ENCODE measurements at places on chromosomes 7 and 10.

DNA sequence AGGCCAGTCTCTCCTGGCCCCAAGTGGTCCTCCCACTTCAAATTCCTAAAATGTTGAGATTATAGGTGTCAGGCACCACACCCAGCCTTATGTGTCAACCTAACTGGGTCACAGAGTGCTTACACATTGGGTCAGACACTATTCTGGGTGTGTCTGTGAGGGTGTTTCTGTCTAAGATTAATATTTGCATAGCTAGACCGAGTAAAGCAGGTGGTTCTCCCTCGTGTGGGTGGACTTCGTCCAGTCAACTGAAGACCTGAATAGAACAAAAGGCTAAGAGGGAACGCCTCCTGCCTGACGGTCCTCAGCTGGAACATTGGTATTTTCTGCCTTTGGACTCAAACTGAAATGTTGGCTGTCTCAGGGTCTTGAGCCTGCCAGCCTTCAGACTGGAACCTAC, 11.5 kb downstream of the PPIF start:
- DNase-seq = no peak

- no peak for DNase-seq
Observed at GRCh38 chr7:87140271-87140748, 11.9 kb upstream of the DMTF1 start.

DNA sequence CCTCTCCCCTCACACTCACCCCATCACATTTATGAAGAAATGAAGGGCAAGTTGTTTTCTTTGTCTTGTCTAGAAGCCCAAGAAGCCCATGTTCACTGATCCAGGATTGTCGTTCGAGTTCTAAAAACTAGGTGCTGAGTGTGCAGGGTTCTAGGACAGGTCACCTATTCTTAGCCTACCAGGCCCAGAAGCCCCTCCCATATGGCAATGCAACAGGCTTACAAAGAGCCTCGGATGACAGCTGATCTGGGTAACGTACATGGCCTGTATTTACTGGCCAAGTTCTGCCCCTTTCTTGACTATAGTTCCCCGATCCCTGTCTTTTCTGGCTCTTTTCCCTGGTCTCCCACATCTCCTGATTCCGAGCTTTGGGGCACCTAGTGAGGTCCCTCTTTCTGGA, 160.9 kb downstream of the FZD1 start:
- no peak for DNase-seq

GRCh38 chr7:130304878-130305277, 11.9 kb downstream of the CPA4 start:
- DNase-seq = no peak

- no peak for DNase-seq
Observed at GRCh38 chr10:78950656-78951587, 117.8 kb upstream of the ZMIZ1 start.

- DNase-seq = no peak
Observed at GRCh38 chr10:7611909-7612308, 54.9 kb downstream of the ITIH5 start.

DNA sequence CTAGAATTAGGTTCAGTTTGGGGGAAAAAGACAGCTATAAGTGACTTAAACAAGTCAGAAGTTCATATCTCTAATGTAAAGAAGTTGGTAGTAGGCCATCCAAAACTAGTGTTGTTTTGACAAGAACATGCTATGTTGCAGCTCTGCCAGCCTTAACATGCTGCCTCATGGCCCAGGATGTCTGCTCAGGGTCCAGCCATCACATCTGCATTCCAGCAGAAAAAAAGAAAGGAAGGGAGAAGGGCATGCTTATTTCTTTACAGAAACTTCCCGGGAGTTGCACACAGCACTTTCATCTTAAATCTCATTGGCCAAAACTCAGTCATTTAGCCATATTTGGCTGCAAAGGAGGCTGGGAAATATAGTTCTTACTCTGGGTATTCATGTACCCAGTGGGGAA, 400.4 kb upstream of the PODXL start:
- DNase-seq = no peak

DNA sequence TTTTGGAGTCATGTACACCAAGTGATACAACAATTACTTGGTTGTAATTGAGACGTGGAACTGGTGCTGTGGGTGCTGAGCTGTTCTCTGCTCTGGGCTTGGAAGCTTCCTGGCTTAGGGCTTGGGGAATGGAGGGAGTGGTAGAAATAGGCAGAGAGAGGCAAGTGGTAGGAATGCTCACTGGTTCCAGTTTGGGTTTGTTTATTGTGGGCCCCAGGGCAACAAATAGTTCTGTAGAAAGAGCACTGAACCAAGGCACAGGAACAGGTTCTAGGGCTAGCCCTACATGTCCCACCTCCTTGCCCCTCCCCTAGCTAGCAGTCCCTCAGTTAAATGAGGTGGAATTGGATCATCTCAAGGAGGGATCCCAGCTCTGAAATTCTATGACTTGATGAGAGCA, 166.7 kb upstream of the HPS1 start:
- no peak for DNase-seq

GRCh38 chr7:15430911-15431310, 130.9 kb downstream of the AGMO start:
- DNase-seq = no peak

DNA sequence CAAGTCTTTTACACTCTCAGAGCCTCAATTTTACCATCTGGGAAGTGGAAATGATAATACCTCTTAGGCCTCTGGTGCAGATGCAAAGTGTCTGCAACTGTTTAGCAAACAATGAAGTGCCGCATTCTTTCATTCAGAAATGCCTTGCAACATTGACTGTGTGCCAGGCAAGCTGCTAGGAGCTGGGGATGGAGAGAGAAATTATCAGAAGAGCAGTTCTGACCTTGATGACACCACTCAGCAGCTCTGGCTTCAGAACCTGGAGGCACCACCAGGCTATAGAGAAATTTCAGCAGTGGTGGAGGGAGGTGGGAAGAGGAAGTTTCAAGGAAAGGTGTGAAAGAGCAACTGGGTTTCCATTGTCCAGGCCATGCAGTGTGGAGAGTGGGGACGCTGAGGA, 78.1 kb upstream of the HABP2 start:
- no peak for DNase-seq

DNA sequence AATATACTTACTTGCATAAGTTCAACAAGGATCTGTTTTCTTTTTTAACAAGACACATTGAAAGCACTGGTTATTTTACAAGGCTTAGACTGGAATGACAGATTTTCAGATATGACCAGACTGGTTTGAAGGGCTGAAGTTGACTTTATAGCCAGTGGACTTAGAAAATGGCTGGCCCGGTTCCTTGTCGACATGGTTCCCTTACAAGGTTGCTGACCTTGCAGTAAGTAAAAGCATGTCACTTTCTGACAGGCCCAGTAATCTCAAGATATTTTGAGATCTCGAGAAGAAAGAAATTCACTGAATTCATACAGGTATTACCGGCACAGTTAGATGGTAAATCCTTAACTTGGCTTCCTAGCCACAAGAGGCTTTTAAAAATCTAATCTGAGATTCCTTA, 136.5 kb downstream of the COBL start:
- DNase-seq = no peak

DNA sequence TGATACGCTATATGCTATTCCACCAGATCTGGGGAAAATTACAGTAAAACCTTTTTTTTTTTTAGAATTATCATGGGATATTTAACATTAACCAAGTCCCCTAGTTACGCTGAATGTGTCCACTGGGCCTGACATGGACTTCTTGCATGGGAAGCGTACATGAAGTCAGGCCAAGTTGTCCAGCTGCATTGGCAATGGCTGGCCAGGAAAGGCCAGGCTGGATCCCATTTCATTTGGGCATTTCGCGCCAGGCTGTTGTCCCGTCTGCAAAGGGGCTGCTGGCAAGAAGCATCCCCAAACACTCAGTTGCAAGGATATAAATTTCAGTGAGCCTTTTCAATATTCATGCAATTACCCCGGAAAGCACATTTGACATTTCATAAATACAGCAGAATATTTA, 933.3 kb downstream of the GRID1 start:
- DNase-seq = no peak

GRCh38 chr7:88132725-88133124, 87.1 kb downstream of the SRI start:
- no peak for DNase-seq

DNA sequence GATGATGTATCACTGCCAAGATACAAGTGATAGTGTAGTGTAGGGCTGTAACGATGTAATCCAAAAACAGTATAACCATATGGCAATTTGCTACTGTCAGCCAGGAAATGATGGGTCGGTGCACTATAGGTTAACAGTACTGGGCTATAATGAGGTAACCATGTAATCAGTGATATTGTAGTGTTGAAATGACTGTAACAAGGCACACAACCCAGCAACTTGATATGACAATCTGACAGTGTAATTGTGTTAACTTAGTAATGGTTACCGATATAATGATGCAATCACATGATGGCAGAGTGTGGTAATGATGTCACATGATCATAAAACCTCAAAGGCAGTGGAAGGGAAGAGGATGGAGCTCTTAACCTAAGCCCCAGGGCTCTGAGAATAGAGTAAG, 73.8 kb upstream of the SLF2 start:
- DNase-seq = no peak

DNA sequence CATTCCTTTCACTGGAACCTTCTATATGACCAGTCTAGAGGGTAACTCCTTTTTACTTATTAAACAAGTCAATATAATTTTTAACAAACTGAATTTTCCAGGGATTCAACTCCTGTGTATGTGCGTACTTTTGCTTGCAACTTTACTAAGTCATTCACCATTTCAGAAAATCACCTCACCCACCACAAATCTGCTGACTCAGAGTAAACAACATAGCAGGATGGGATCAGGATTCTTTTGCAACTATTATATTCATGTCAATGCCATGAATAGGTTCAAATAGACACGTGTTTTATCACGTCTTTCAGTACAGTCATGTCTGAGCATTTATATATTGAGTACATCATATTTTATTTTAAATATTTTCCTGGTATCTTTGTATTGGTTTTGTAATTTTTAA, 14.5 kb downstream of the CTTNBP2 start:
- no peak for DNase-seq

- DNase-seq = no peak
Observed at GRCh38 chr7:152354061-152354460, 81.7 kb downstream of the KMT2C start.

DNA sequence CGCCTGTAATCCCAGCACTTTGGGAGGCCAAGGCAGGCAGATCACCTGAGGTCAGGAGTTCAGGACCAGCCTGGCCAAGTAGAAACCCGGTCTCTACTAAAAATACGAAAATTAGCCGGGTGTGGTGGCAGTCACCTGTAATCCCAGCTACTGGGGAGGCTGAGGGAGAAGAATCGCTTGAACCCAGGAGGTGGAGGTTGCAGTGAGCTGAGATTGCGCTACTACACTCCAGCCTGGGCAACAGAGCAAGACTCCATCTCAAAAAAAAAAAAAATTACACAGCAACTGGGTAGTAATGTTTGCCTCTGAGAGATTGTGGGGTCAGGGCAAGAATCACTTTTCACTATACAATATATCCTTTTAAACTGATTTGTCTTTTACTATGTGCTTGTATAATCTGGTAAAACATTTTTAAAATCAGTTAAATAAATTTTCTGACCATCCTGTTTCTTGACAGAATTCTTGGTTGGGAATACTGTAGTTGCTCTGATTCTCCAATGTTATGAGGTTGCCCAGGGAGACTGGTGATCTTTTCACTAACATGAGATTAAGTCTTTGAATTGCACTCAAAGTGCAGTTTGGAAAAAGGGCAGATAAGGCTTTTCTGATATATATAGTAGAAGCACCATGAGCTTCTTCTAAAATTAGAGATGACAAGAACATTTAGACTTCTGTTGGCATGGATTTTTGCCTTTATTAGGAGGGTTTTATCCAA, 1.5 kb downstream of the ENTPD7 start:
- DNase-seq = no peak

GRCh38 chr7:30915005-30915601, 3.5 kb downstream of the AQP1 start:
- no peak for DNase-seq

- peak; percentile 16 for DNase-seq
Observed at GRCh38 chr7:114530057-114530611, 115.5 kb downstream of the FOXP2 start.

DNA sequence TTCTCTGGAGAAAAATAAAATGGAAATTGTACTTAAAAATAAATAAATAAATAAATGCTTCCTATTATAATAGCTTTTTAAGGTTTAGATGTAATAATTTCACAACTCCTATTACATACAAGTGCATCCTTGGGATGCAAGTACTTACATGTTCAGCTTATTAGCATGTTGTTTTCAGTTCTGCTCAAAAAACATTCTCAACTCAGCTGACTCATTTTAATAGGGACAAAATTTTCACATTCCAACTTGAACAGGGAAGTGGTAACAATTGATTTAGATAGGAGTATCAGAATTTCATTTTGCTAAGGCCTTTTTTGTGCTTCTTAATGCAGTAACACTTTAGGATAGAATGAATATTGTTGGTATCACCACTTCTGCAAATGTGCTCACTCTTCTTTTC, 16.7 kb upstream of the PAPSS2 start:
- DNase-seq = no peak

- no peak for DNase-seq
Observed at GRCh38 chr10:99945263-99945662, 64.5 kb downstream of the DNMBP start.

GRCh38 chr7:80478683-80479082, 33.2 kb downstream of the GNAT3 start:
- no peak for DNase-seq

- DNase-seq = no peak
Observed at GRCh38 chr10:89846281-89846630, 144.9 kb downstream of the KIF20B start.

DNA sequence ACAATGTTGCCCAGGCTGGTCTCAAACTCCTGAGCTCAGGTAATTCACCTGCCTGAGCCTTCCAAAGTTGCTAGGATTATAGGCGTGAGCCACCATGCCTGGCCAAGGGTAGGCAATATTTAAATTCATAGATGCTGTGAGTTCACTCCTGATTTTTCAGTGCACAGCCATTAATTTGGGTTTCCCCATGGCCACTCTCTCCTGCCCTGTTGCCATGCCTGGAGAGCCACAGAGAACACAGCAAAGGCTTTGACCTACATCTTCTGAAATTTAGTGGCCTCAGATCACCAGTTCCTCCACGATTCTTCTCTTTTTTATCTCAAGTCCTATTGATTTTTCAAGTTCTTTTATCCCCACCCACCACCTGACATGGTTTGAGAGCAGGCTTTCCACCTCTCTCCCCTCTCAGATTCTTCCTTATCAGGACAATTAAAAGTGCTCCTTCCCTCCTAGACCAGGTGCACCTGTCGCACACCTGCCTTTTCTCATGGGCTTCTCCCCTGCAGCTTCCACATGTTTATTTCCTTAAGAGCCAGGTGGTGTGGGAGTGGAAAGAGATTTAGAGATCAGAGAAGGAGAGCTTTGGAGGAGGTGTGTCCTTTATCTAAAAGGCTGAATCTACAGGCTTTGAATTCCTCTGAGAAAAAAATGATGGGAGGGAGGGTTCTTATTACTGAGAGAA, 123.8 kb downstream of the ADRA2A start:
- DNase-seq = peak; percentile 46

All from NCI-H2029 treated with DMSO at 0.1 percent for 48 hours (cell line).